SJSA1 (cell line): ENCODE measurements at places on chromosomes 2 and 18. TPM values are rescaled to one million over a fixed set of nuclear protein-coding genes. Genes with fewer than 3 reads are reported as not detected.
A peak's percentile ranks its signal among the peaks of the same experiment; 100 is the strongest.

Gene GPR39
- 2.1 and 2.6 TPM in 2 replicates for total RNA-seq

GRCh38 chr2:74915743-74916142, 42.7 kb upstream of the POLE4 start:
- DNase-seq = no peak

- DNase-seq = no peak
These were observed 78.2 kb downstream of the MYL12B start for GRCh38 chr18:3340015-3340681.

DNA sequence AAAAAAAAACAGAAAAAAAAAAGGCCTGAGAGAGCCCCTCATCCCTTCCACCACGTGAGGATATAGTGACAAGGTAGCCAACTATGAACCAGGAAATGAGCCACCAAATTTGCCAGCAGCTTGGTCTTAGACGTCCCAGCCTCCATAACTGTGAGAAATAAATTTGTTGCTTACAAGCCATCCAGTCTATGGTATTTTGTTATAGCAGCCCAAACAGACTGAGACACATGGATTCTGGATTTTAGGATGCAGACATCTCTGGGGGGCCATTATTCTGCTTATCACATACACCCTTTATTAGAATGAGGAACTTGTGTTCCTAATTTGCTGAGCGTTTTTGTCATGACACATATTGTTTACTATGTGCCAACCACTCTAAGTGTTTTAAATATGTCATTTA, 5.4 kb upstream of the YIPF4 start:
- DNase-seq = no peak

DNA sequence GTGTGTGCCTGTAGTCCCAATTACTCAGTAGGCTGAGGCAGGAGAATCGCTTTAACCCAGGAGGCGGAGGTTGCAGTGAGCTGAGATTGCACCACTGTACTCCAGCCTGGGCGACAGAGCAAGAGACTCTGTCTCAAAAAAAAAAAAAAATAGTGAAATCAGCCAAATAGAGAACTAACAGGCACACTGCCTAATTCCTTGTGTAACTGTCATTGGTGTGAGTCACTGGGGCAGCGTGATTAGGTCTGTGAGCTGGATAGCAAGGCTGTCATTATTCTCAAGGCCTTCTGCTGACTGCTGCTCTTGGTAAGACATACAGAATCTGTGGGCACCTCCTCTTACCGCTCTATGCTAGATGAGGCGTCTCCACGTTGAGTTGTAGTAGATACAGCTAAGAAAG, 270.3 kb downstream of the NEDD4L start:
- peak; percentile 88 for DNase-seq

Gene RAD51AP2
- total RNA-seq = not detected in 2 replicates

DNA sequence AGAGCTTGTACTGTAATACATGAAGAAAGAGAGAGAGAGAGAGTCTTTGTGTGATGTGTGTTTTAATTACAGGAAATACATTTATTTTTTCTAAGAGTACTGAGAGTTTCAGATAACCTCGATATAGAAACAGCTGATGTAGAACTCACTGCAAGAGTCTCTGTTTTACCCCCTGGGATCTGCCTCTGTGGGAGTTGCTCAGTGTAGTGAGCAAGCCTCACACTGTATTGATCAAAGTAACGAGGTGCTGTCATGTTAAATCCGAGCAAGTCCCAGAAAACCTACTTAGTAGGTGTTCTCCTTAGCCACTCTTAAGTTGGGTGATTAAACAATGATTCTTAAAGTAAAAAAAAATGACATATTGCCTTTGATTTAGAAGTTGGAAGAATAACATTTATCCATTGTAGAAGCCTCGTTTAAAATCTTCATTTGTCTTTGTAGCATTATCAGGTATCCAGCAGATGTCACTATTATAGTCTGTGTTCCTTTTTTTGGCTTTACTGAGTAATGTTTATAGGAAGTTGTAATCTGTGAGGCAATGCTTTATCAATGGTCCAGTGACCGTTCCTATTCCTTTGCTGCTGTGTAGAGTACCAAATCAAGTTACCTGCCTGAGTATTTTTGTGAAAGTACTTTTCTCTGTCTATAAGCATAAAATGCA, 219.0 kb downstream of the MYO3B start:
- DNase-seq = no peak

Gene SCN9A
- total RNA-seq = 11.5 and 19.9 TPM in 2 replicates

Gene SLC30A3
- not detected in 2 replicates for total RNA-seq

DNA sequence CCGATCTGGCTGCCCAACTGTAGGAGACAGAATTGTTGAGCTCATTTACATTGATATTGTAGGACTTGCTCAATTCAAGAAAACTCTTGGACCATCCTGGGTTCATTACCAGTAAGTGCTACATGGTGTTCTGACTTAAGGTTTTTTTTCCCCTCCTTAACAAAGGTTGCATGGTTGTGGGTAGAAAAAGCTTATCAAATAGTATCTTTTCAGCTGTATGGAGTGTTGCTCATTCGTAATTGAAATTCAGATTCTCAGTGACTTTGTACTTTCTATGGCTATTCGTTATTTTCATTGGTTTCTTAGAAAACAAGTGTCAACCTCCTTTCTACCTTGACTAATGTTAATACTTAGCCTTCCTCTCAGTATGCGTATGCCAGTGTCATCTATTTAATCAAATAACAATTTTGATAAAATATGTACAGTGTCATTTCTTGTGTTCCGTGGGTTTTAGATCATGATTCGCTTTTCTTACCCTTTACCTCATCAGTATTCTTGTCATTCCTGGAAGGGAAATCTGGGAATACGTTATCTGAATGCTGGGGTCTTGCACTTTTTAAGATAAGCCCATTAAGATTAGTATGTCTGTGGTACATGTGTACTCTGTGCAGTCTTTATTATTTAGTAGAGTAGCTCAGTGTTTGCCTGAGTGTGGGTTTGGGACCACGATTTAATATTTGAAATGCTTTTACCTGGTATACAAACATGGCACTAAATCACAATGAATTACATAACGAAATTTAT, 91.3 kb downstream of the MGAT5 start:
- DNase-seq = no peak

GRCh38 chr2:50535971-50536759, 495.8 kb downstream of the NRXN1 start:
- peak; percentile 2 for DNase-seq

GRCh38 chr2:152523091-152523490, 188.1 kb downstream of the FMNL2 start:
- no peak for DNase-seq

DNA sequence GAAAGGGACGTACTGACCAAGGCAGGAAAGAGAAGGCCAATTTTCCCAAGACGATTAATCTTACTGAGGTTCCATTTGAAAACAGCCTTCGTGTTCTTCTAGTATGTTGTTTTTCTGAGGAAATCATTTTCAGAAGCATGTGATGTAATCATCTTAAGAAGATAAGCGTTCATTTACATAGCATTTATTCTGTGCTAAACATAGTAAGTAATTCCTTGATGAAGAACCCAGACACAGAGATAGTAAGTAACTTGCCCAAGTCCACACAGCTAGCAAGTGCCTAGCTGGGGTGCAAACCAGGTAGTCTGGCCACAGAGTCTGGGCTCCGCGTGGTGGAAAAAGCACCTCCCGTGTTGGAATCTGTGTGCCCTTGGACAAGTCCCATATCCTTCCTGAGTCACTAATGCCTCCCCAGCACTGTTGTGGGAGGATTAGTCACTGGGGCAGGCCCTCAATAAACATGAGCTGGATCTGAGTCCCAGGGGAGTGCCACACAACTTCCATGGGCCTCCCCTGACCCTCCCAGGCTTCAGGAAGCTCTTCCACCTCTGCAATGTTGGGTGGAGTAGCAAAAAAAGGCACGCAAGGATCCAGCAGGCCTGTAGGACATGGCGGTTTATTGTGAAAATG, 26.9 kb upstream of the ASAP2 start:
- peak; percentile 71 for DNase-seq

- DNase-seq = no peak
These were observed 78.7 kb downstream of the GBX2 start for GRCh38 chr2:236089271-236090026.

GRCh38 chr2:151337643-151338042, 19.7 kb upstream of the TNFAIP6 start:
- no peak for DNase-seq

- no peak for DNase-seq
These were observed 24.9 kb upstream of the ERICH2 start for GRCh38 chr2:170745305-170745704.

- DNase-seq = no peak
These were observed 8.8 kb upstream of the IFIH1 start for GRCh38 chr2:162327134-162327769.

Gene CPLX4
- not detected in 2 replicates for total RNA-seq

DNA sequence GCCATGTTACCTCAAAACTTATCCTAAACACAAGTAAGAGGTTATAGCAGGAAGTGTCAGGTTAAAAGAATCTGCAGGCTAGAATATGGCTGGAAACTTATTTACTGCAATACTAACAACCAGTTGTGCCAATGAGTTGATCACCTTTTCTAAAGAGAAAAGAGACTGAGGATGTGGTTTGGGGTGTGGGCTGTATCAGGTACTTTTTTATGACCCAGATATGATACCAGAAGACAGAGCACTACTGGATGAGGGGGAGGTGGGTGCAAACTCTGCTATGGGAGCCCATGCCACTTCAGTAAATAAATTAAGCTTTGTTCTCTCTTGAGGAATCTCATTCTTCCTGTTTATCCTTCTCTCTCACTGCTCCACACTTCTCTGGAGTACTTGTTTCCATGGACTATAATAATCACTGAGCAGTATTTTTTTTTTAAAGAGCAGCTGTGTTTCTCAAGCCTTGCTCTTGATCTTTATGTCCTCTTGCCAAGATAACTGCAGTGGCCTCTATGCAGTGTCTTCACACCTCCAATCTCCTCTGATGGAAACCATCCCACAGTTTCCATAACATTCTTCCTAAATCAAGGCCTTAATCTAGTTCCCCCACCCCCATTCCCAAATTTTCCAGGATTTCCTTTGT, 51.2 kb upstream of the NOSTRIN start:
- DNase-seq = no peak

Gene ACMSD
- not detected in 2 replicates for total RNA-seq

Gene AQP4
- total RNA-seq = not detected in 2 replicates

DNA sequence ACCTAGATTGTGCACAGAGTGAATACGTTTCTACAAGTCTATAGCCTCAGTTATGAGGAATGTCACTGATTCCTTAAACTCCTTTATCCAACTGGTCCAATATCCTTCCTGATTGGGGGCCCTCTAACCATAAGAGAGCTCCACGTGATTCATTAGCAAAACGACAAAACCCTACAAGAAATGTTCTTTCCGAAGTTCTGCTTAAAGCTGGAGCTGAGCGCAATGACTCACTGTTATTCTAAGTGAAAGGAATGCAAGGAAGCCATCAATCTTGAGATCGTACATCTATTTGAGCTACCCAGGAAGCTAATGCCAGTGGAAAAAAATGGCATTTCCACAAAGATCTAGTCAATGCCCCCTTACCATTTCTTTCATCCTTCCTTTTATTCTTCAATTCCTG, 354.9 kb upstream of the CDH20 start:
- DNase-seq = peak; percentile 48

DNA sequence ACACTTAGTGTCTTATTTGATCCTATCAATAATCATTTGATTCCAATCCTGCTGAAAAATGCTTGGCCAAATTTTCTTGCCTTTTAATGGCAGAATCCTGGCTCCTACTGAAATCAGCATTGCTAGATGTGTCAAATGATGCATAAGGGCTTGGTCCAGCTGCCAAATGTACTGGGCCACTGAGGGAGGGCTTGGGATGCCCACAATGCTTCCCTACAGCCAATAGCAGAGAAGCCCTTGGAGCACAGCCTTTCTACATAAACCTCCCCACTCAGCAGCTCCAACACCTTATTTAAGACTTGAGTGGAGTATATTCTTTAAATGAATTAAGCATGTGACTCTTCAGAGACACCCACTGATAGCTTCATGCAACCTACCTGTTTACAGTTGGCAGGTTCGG, 3.6 kb downstream of the ALK start:
- no peak for DNase-seq

- no peak for DNase-seq
These were observed 66.1 kb upstream of the LRPPRC start for GRCh38 chr2:44061876-44062275.

DNA sequence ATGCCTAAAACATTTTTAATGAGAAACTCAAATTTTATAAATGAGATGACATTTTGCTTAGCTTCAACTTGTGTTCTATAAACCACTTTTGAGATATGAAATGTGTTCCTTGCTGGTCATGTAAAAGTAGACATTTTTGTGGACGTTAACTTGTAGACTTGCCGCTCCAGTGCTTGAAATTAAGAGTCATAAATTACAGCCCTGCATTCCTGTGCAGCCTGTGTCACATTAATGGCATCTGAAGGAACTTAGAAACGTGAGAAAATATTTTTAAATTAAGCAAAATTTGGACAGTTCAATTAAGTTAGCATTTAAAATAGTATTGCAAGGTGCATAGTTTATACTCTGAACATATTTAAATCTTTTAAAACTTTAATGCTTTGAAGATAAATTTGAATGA, 98.3 kb upstream of the LDLRAD4 start:
- no peak for DNase-seq

Gene MEP1B
- total RNA-seq = not detected in 2 replicates

Gene KCNG2
- not detected in 2 replicates for total RNA-seq
